Renal pelvis (tissue), 12 donors: ENCODE measurements at places on chromosomes 1 and 21. TPM values are rescaled to one million over a fixed set of nuclear protein-coding genes. Genes with fewer than 3 reads are reported as not detected.

The USP16 gene
- polyA plus RNA-seq = 45.9 TPM

The RYR2 gene
- 1.3 TPM for polyA plus RNA-seq

The GCSAML gene
- polyA plus RNA-seq = 1.3 TPM

DNA sequence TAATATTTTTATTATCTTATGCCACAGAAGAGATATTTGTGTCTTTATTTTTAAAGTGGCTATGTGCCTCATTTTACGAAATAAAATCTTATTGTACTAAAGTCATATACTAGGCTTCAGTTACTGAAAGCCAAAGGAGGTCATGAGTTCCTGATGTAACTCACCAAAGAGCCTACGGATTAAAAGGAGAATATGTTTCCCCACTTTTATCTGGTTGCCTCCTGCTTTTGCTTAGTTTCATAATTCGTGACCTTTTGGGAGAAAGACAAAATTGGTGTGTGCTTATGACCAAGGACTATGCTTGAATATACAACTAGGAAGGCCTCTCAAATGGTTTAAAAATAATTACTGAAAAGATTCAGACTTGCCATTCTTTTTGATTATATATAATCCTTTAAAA lies 18.2 kb upstream of the AHCTF1 start:
- no peak for DNase-seq

DNA sequence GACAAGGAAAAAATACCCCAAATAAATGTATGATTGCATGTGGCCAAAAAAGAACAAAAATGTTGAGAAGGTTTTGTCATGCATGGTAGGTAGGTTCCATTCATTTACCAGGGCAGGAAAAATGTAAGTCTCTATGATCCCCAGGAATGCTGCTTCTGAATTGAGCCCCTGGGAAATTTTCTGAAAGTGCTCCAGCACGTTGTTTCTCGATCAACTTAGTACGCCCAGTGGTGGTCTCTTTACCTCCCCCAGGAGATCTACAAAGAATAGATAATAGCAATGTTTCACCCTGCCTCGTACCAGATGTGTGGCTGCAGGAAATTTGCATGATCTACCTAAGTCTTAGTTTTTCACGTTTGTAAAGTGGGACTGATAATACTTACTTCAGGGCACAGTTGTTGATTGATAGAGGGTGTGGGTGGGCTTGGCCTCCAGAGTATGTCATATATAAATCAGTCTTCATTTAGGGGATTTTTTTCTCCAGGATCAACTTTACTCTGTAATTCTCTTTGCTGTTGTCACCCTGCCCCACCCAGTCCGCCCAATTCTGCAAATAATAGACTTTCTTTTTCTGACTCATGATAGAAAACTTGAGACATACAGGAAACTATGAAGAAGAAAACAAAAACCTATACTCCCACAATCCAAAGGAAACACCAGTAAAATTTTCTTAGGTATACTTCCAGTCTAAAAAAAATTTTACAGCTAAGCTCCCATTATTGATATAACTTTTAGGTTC lies 462.0 kb upstream of the RUNX1 start:
- no peak for DNase-seq

DNA sequence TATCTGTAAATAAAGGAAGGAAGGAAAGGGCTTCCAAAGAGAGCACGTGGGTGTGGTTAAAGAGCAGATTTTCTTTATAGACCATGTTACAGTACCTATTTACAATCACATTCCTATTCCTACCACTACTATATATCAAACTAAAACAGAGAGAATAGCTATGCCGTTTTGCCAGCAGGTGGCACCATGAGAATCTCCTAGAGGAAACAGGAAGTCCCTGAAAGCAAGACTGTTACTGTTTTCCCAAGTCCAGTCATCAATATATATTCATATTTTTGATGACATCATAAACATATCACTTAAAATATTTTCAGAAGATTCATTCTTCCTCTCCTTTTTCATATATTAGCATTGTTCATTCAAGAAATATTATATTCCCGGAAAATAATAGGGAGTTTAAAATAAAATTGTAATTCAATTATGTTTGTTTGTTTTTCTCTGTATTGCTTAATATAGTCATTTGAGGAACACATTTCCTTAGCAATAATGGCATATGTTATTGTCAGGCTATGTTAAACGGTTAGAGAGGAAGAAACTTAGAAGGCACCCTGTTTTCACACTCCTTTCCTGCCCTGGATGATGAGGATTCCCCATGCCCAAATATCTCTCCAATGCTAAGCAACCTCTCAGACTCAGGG lies 6.6 kb downstream of the CCDC190 start:
- peak; percentile 52 for DNase-seq

DNA sequence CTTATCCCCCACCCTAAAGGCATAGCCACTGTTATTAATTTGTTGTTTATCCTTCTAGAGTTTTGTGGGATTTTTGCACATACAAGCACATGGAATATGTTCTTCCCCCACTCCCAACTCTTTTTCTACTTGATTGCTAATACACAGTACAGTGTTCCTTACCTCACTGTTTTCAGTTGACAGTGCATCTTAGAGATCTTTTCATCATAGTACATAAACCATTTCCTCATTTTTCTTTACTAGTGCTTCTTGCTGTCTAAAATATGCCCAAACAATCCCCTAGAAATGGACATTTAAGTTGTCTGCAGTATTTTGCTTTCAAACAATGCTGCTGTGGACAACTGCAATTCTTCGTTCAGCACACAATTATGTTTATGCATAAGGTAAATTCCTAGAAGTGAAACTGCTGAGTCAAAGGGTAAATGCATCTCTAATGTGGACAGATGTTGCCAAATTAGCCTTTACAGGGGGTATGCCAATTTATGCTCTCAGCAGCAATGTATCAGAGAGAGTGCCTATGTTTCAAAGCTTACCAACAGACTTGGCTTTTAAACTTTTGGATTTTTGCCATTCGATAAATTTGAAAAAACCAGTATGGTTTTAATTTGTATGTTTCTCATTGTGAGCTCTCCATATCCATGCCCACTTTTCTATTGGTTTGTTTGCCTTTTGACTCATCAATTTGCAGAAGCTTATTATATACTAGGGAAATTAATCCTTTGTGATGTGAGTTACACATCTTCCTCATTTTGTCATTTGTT lies 132.6 kb downstream of the MRPS6 start:
- DNase-seq = no peak

DNA sequence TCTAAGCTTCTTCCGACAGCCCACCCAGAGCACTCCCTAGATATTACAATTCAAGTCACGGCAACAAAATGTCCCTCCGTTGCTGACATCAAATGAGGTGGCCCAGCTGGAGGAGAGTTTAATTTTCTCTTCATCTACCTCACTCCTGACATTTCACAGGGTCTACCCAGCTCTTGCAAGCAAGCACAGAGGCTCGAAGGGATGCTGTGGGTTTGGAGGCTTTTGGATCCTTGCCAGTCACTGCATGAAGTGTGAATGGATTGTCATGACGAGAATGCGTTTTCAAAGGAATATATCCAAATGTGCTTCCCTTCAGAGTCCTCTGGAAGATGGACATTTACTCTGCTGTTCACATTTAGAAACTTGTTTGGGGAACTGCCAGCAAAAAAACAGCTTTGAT lies 33.5 kb downstream of the CAPN8 start:
- no peak for DNase-seq

GRCh38 chr21:44537930-44538911 lies 1.8 kb downstream of the KRTAP10-1 start:
- no peak for DNase-seq

DNA sequence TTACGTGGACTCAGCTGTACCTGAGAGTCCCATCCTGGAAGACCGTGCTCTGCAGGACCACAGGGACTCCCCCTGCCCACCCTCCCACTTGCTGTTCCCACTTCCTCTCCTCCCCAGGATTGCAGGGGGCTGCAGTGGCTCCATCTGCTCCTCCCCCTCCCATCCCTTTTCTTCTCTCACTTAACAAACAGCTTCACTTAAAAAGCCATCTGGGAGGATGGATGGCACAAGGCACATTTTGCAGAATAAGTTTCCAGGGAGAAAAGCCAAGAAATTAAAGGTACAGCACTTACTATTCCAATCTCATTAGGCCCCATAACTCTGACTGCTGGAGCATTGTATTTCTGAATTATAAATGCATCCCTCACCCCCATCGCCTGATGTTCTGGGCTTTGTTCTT lies 458.7 kb downstream of the PTPRU start:
- no peak for DNase-seq

GRCh38 chr1:245953876-245954660 lies 553.0 kb downstream of the SMYD3 start:
- DNase-seq = no peak

DNA sequence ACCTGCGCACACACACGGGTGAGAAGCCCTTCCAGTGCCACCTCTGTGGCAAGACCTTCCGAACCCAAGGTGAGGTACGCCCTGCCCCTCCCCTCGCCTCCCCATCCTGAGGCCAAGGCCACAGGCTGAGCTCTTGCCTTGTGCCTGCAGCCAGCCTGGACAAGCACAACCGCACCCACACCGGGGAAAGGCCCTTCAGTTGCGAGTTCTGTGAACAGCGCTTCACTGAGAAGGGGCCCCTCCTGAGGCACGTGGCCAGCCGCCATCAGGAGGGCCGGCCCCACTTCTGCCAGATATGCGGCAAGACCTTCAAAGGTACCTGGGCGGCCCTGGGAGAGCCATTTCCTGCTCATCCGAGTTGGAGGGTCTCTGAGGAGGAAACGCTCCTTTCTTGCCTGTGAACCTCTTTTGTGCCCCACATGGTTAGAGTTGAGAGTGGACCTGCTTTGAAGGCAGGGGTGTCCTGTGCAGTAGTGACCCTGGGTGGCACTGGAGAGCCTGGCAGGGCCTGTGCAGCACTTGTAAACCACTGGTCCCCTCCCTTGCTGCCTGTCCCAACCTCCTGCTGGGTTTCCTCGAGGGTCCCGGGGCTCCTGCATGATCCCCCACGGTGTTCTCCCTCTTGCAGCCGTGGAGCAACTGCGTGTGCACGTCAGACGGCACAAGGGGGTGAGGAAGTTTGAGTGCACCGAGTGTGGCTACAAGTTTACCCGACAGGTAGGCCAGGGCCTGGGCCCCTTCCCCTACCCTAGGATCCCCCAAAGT lies 8.5 kb downstream of the ZBTB48 start:
- no peak for DNase-seq

GRCh38 chr1:78475888-78476610 lies 14.7 kb upstream of the PTGFR start:
- DNase-seq = no peak
